ENCODE measurements at places on chromosomes 5 and 9. TPM values are rescaled to one million over a fixed set of nuclear protein-coding genes. Genes with fewer than 3 reads are reported as not detected.

The SLC46A2 gene
- 0.12 TPM for polyA plus RNA-seq

The LHX6 gene
- polyA plus RNA-seq: 3.5 TPM

The OR2K2 gene
- not detected for polyA plus RNA-seq

The TEK gene
- 34.4 TPM for polyA plus RNA-seq

The TOPORS gene
- polyA plus RNA-seq: 37.5 TPM

The PCDHAC1 gene
- polyA plus RNA-seq: 0.13 TPM

The DIPK1B gene
- 27.6 TPM for polyA plus RNA-seq

The CCDC180 gene
- polyA plus RNA-seq: 30.0 TPM

The MYOT gene
- 1.5 TPM for polyA plus RNA-seq

The UTP15 gene
- polyA plus RNA-seq: 22.8 TPM

The ADAMTS2 gene
- polyA plus RNA-seq: 7.8 TPM

The CYLC2 gene
- polyA plus RNA-seq: not detected

The OBP2B gene
- not detected for polyA plus RNA-seq

The F2RL1 gene
- polyA plus RNA-seq: 38.4 TPM

The FREM1 gene
- 206 TPM for polyA plus RNA-seq

The NUTM2G gene
- 1.1 TPM for polyA plus RNA-seq

The KCNV2 gene
- 0.27 TPM for polyA plus RNA-seq

The PNPLA7 gene
- 3.7 TPM for polyA plus RNA-seq

The TPM2 gene
- 146 TPM for polyA plus RNA-seq

The DDX4 gene
- 0.12 TPM for polyA plus RNA-seq

The CXXC5 gene
- polyA plus RNA-seq: 191 TPM

The EGR1 gene
- polyA plus RNA-seq: 244 TPM

The TPPP gene
- 7.3 TPM for polyA plus RNA-seq

The ECSCR gene
- 21.9 TPM for polyA plus RNA-seq

The IFNA2 gene
- not detected for polyA plus RNA-seq

The BARX1 gene
- polyA plus RNA-seq: 0.25 TPM

The CDX1 gene
- 0.45 TPM for polyA plus RNA-seq
